ENCODE measurements at places on chromosomes 1 and 21. TPM values are rescaled to one million over a fixed set of nuclear protein-coding genes. Genes with fewer than 3 reads are reported as not detected.

- DNase-seq, result no peak
These were observed 39.1 kb upstream of the GBP5 start for GRCh38 chr1:89311757-89312156.

The SMPDL3B gene
- total RNA-seq, result 1.2 TPM

The PROX1 gene
- 3.4 TPM for total RNA-seq

The FCGR1A gene
- total RNA-seq, result 23.8 TPM

The PER3 gene
- total RNA-seq, result 4.3 TPM

The RNU1-3 gene
- total RNA-seq, result under 0.01 TPM

DNA sequence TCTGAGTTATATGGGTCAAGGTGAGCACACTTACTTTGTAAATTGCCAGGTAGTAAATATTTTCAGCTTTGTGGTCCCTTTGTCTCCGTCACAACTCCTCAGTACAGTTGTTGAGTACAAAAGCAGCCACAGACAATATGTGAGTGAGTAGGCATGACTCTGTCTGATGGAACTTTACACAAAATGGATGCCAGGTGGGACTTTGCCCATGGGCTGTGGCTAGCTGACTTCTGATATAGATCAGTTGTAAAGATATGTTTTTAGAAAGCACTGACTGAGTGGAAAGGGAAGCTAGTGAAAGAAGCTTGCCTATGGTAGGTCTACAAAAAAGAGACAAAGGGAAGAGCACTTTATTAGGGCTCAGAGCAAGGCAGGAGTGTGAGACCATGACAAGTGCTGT lies 23.1 kb upstream of the IGSF5 start:
- no peak for DNase-seq

- no peak for DNase-seq
These were observed 91.4 kb upstream of the TPTE start for GRCh38 chr21:10430005-10430404.

The TMPRSS15 gene
- 2.6 TPM for total RNA-seq

- DNase-seq, result peak; percentile 65
These were observed at the start of gene PATJ for GRCh38 chr1:61741711-61742619. TSS of gene PATJ (plus strand) at chr1:61742480. CDS start at chr1:61762893, 20,413 bp downstream.

DNA sequence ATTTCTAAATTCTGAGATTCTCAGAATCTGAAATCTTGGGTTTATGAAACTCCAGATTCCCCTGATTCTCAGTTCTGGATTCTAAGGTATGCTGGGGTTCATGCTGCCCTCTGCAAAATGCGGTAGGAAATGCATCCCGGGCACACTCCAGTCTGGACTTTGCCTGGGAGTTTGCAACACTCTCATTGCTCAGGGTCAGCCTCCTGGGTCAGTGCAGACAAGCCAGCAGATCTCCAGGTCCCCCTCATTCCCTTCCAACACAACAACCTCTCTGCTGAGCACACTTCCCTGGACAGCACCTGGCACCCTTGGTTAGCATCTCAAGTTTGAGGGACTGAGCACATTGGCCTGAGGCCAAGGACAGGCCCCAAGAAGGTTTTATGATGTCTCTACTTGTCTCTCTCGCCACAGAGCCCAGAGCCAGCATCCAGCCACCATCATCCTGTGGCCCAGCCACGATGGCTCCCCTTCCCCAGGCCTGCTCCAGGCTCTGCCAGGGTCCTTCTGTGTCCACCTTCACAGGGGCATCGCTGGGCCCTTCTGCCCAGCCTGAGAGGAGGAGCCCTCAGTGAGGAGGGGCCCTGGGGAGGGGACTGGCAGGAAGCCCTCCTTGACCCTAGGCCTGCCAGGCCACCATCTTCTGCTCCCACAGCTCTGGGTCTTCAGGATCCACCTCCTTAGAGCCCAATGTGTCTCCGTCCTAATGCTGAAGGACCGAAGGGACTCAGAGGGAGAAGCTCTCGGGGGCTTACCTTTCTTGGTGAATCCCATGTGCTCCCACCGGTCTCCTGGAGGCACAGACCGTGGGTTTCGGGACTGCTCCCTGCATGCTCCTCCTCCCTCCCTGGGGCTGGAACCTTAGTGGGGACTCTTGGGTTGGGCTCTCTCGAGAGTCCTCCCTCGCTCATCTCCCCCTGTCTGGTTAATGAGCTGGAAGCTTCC lies 550.7 kb downstream of the PTPRU start:
- no peak for DNase-seq

DNA sequence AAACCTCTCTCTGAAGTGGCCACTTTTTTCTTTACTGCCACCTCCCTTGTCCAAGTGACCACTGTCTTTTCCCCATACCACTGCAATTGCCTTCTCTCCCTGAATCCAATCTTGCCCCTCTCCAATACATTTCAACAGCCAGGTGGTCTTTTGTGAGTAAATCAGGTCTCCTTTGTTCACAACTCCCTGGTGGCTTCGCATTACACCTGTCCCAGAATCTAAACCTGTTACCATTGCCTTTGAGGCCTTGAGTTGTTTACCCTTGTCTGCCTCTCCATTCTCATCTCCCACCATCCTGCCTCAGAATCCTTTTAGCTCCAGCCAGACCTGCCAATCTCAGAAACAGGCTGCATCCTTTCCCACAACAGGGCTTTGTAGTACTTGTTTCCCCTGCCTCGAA lies 21.8 kb upstream of the DYNLT5 start:
- no peak for DNase-seq

GRCh38 chr1:8420318-8420717 lies 102.4 kb downstream of the SLC45A1 start:
- DNase-seq, result no peak

The OR10J1 gene
- 6.7 TPM for total RNA-seq

The TSPAN1 gene
- not detected for total RNA-seq

DNA sequence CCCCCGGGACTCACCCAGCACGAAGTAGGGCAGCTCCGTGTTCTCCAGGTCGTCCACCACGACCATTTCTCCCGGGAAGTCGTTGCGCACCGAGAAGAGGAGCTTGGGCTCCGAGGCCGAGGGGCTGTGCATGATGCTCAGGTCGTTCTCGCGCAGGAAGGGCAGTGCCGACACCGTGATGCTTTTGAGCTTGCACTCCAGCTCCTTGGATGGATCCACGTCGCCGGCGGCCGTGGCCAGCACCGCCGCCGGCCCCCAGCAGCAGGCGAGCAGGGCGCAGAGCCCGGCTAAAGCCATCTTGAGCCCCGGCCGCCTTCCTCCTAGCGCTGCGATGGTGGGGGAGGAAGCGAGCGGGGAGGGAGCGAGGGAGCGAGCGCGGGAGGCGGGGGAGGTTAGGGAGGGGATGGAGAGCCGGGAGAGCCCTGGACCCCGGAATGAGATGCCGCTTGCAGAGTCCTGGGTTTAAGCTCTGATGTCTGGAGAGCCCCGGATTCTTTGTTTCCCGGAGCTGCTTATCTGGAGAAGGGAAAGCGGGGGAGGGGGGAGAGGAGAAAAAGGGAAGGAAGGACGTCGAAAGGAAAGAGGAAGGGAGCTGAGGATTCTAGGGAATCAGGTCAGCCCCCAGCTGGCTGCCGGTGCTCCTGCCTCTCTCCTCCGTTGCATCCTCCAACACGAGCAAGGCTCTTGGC lies at the start of gene ASTN1:
Gene ASTN1 (minus strand): TSS at position 333 of the 689 bp plus-strand sequence. CDS start 36 bp downstream, at position 297.
- peak; percentile 50 for DNase-seq

DNA sequence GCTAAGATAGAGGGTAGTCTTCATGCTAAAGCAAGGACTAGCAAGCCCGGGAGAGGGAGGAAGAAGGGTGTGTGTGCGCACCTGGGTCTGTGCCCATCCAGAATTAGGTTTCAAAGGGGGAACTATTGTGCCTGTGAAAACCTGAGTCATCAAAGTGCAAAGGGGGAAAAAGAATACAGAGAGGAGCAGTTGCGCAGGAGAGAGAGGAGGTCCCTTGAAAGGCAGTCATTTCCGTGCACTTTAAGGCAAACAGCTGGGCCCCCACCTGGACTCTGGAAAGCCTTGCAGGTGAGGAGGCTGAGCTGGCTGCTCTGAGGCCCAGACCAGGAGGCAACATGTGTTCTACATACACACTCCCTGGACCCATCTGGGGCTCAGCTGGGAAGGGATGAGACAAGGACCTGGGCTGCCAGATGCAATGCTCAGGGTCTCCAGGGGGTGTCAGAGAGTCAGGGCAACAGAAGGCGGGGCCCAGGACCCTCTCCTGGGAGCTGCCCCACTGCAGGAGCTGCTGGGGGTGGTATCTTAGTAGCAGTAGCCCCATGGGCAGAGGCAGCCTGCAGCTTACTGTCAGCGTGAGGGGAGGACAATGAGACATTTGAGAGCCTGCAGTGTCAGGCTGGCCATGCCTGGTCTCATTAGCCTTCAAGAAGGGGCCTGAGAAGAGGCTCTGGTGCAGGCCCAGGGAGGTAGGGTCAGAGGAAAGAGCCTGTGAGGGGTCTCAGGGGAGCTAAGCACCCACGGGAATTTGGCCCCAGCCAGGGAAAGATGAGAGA lies 14.3 kb downstream of the PROK1 start:
- DNase-seq, result no peak

DNA sequence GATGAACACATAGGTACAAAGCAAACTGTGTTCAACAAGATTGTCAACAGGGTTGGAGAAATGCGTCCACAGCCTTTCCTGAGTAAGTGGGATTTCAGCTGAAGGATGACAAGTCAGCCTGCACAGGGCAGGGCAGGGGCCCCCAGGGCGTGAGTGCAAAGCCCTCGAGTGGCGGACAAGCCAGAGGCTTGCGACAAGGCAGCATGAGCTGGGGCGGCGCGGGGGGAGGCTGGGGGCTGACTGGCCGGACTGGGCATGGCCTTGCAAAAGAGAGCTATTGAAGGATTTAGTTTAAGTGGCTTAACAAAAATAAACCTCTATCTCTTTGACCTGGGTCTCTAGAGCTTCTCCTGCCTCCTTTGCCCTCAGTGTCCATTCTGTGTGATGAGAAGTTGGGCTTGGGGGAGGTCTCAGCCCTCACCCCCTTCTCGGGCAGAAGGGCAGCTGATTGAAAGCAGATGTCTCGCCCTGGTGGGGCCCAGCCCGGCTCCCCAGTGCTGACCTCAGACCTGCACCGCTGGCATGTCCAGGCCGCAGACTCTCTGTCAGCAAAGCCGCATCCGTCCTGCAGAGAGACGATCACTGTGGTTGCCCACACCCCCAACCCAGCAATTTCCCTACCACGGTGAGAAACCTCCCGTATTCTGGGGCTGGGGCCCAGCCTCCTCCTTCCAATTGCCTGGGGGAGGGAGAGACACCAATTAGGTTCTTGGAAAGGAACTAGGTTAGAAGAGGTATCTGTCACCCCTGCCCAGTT lies 24.3 kb upstream of the EPS8L3 start:
- no peak for DNase-seq

GRCh38 chr1:88897070-88897730 lies 5.8 kb upstream of the GTF2B start:
- DNase-seq, result no peak

GRCh38 chr1:210743038-210743437 lies 390.9 kb downstream of the KCNH1 start:
- no peak for DNase-seq

DNA sequence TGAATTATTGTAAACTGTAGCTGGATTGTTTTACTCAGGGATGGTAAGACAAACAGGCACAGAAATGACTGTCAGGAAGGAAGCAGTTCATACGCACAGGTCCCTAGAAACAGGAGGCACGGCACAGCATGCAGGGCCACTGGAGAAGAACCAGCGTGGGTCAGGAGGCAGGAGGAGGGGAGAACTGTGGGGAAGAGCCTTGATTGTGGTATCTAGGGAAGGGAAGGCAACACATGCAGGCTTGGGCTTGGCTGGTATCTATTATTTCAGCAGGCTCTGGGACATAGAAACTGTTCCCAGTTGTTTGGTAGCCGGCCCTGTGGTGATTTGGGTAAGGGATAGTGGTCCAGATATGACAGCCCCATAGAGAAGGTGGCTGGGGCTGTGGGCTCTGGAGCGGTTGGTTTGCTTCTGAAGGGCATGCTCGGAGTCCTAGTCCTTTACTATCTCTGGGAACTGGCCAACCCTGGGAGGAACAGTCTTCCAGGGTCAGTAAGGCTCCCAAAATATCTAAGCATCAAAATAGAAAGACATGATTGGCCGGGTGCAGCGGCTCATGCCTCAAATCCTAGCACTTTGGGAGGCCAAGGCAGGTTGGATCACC lies 43.1 kb upstream of the CCSAP start:
- DNase-seq, result no peak

GRCh38 chr21:33642896-33643657 lies 776 bp downstream of the ITSN1 start:
- DNase-seq, result peak; percentile 35

DNA sequence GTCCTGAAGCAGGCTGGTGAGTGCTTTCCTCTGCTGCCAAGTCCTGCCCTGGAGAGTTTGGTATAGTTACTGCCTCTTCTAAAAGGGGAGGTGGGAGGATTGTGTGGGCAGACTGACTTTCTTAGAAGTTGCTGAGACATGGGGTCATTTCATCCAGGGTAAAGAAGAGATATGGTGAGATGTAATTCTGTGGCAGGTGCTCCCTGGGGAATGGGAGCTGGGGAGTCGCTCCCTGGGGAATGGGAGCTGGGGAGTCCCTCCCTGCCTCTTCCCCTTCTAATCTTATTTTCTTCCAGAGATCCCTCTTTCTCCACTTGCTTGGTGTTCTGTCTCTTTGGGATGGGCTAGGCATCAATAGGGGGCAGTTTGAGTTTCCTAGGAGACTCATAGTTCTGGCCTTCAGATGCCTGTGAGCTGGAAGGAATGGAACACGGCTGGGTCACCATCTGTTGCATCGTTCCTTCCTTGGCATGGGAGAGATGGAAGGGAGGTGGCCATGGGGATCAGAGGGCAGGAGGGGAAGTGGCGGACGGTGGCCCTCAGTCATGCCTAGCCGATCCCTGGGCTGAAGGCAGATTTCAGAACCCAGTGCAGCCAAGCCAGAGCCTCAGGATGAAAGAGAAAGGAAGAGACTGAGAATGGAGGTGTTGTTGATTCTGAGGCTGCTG lies 59.0 kb downstream of the NFASC start:
- DNase-seq, result no peak

- DNase-seq, result no peak
These were observed 1.5 kb downstream of the GPATCH4 start for GRCh38 chr1:156599811-156600210.

- peak; percentile 84 for DNase-seq
These were observed 33.7 kb downstream of the TTC39A start for GRCh38 chr1:51296383-51297357.

GRCh38 chr1:160342953-160343869 lies at the start of the genes COPA and NCSTN:
TSS of gene COPA (minus strand) at chr1:160343250. CDS start at chr1:160343170, 80 bp downstream.
TSS of gene NCSTN (plus strand) at chr1:160343383. CDS start at chr1:160343397, 14 bp downstream.
- peak; percentile 98 for DNase-seq

- DNase-seq, result no peak
These were observed 70.0 kb upstream of the PTGS2 start for GRCh38 chr1:186750257-186750656.

GRCh38 chr1:246012341-246012740 lies 494.7 kb downstream of the SMYD3 start:
- DNase-seq, result no peak

GRCh38 chr1:209721323-209721722 lies 16.7 kb downstream of the HSD11B1 start:
- DNase-seq, result no peak

GRCh38 chr1:91846007-91846638 lies 39.8 kb downstream of the TGFBR3 start:
- peak; percentile 82 for DNase-seq

DNA sequence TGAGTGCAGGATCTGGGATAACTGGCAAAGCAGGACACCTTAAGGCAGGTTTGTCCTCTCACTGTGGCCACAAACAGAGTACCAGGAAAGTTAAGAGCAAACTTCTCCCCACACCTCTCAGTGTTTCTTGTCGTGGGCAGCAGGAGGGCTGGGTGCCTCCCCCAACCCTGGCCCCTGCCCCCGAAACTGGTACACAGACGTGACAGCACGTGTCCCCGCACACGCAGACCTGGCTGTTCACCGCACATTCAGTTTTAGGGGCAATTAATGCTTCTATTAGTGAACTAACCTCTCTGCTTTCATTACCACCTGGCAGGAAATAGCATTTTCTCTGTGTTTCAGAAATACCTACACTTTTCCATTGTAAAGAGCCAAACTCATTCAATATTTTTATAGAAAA lies 32.9 kb upstream of the RIPK4 start:
- DNase-seq, result no peak

All from umbilical cord (tissue), 2 donors.